ENCODE measurements at places on chromosomes 3 and 15.

DNA sequence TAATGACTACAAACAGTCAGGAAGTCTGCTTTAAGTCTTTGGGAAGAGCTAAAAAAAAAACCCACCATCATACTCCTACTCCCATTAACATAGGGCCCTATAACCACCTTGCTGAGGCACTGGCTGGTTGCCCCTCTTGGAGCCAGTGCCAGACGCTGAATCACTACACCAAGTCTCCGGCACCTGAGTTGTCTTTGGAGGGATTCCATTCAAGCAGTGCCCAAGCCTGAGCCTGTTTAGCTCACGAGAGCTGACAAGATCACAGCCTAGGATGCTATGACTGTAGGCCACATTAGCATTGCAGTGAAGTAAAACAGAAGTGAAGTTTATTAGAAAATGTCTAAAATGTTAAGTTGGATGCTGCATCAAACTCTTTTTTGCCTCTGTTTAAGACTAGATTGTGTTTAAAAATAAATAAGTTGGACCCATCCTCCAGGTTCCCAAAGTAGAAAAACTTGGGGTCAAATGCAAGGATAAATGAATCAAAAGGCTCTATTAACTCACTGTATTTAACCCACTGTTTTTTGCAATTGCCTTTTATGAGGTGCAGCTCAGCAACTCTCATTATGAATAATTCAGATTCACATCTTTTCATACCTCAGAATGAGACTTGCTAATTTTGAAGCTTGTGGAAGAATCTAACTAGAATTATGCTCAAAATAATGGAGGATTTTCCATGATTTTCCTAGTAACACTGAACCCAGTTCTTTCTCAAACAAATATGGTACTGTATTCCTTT is 461.9 kb downstream of the FOXP1 start:
- no peak for DNase-seq

DNA sequence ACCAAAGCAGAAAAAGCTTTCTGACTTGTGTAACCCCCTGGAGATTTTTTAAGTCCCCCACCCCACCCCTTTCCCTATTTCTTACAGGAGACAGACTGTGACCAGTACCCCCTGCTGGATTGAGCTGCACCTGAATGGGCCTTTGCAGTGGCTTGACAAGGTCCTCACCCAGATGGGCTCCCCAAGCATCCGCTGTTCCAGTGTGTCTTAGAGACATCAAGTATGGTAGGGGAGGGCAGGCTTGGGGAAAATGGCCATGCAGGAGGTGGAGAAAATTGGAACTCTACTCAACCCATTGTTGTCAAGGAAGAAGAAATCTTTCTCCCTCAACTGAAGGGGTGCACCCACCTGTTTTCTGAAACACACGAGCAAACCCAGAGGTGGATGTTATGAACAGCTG is 64.1 kb downstream of the AAGAB start:
- DNase-seq: no peak

GRCh38 chr15:88014454-88015160 is 241.9 kb downstream of the NTRK3 start:
- no peak for DNase-seq

- no peak for DNase-seq
Observed at GRCh38 chr15:27797765-27798164, 301.4 kb downstream of the OCA2 start.

DNA sequence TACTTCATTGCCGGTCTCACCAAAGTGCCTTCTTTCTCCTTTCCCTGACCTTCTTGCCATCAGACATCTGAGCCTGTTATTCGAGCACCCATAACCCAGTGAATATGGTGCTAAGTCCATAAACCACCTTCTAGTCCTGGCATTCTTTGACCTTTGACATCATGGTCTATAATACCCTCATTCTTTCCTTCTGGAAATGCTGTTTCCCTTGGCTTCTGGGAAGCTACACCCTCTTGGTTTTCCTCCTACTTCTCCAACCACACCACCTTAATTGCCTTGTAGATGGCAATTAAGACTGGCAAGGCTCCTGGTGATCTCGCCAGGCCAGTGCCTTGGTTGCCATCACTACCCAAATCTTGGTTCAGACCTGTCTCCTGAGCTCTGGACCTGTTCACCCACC is 56.1 kb upstream of the TRAK1 start:
- no peak for DNase-seq

Measured in cerebellar nuclear complex (tissue), 1 donor.